Breast epithelium (tissue), 4 donors: ENCODE measurements at places on chromosomes 2 and 18. TPM values are rescaled to one million over a fixed set of nuclear protein-coding genes. Genes with fewer than 3 reads are reported as not detected.

PLEK gene
- total RNA-seq: 20.5 TPM

STPG4 gene
- not detected for total RNA-seq

CNTNAP5 gene
- total RNA-seq: not detected

COA5 gene
- 35.4 TPM for total RNA-seq

SIX3 gene
- not detected for total RNA-seq

EPAS1 gene
- total RNA-seq: 92.5 TPM

FLACC1 gene
- 2.9 TPM for total RNA-seq

ESPNL gene
- total RNA-seq: 0.64 TPM

INPP5D gene
- 18.4 TPM for total RNA-seq

C2orf49 gene
- 23.0 TPM for total RNA-seq

TMEM163 gene
- 0.32 TPM for total RNA-seq

CXCR1 gene
- not detected for total RNA-seq

TLX2 gene
- total RNA-seq: not detected

HOXD9 gene
- total RNA-seq: 2.4 TPM

GTF2A1L gene
- total RNA-seq: 0.29 TPM

PLB1 gene
- 5.6 TPM for total RNA-seq

STK11IP gene
- 16.7 TPM for total RNA-seq

UGT1A5 gene
- not detected for total RNA-seq

MYCN gene
- total RNA-seq: 0.32 TPM

CAPN10 gene
- 26.2 TPM for total RNA-seq

TPGS2 gene
- 91.8 TPM for total RNA-seq

UNC80 gene
- not detected for total RNA-seq

RAMP1 gene
- total RNA-seq: 8.2 TPM

ALLC gene
- not detected for total RNA-seq

HOXD3 gene
- 4.8 TPM for total RNA-seq

CNDP1 gene
- 0.33 TPM for total RNA-seq

ATP6V1B1 gene
- total RNA-seq: 38.2 TPM

LTBP1 gene
- 17.4 TPM for total RNA-seq

EFR3B gene
- total RNA-seq: 0.73 TPM

FHOD3 gene
- 1.9 TPM for total RNA-seq

CHRND gene
- total RNA-seq: not detected

GCG gene
- not detected for total RNA-seq

GREB1 gene
- 5.4 TPM for total RNA-seq

KIAA2012 gene
- not detected for total RNA-seq

MC4R gene
- total RNA-seq: not detected

REG3A gene
- not detected for total RNA-seq

SFXN5 gene
- total RNA-seq: 12.8 TPM

HOXD1 gene
- 0.15 TPM for total RNA-seq
